Posterior cingulate gyrus (tissue), 11 donors: ENCODE measurements at places on chromosomes 12 and 14.

- no peak for DNase-seq
Measured at GRCh38 chr12:64390275-64390851, at the start of gene C12orf56. TSS of gene C12orf56 (minus strand) at chr12:64390758. CDS start at chr12:64390565, 193 bp downstream.

GRCh38 chr14:24875991-24876878, 173.7 kb downstream of the STXBP6 start:
- DNase-seq: no peak

GRCh38 chr12:101470939-101471338, 4.2 kb upstream of the SPIC start:
- no peak for DNase-seq

- peak; percentile 41 for DNase-seq
Measured at GRCh38 chr12:92242907-92243306, 97.3 kb upstream of the BTG1 start.

DNA sequence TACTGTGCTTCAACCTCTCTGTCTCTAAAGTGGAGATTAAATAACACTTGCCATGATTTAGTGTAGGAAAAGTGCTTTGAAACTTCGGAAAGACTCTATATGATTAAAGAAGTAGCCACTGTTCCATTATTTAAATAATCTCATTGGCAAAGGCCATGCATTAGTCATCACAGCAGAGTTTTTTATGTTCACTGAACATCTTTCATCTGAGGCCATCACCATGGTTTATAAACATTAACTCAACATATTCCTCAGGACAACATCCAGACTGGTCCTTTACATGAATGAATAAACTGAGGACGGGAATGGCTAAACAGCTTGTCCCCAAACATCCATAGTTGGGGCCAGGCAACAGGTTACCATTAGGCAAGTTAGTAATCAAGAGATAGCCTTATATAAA, 124.6 kb upstream of the FRMD6 start:
- no peak for DNase-seq

- no peak for DNase-seq
Measured at GRCh38 chr12:54997929-54998522, 13.5 kb upstream of the TESPA1 start.
